GM12864 (cell line): ENCODE measurements at places on chromosomes 13 and 19.

GRCh38 chr13:45328661-45329111 is 12.3 kb downstream of the TPT1 start:
- DNase-seq = no peak

- DNase-seq = no peak
Observed at GRCh38 chr19:41225238-41226052, 6.4 kb downstream of the AXL start.

DNA sequence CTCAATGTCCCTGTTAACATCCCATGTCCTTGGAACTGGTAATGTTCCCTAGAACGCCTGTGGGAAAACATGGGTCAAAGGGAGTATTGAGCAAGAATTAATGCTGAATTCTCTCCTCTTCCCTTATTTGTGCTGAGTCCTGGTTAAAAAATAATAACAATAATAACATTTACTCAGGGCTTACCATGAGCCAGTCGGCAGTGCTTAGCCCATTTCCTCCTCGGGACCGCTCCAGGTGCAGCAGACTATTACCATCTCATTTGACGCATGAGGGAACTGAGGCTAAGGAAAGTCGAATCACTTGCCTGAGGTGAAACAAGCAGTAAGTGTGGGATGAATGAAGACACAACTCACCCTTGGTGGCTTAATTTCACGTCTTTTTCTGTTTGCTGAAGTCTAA is 33.6 kb upstream of the SLC15A1 start:
- DNase-seq = no peak

DNA sequence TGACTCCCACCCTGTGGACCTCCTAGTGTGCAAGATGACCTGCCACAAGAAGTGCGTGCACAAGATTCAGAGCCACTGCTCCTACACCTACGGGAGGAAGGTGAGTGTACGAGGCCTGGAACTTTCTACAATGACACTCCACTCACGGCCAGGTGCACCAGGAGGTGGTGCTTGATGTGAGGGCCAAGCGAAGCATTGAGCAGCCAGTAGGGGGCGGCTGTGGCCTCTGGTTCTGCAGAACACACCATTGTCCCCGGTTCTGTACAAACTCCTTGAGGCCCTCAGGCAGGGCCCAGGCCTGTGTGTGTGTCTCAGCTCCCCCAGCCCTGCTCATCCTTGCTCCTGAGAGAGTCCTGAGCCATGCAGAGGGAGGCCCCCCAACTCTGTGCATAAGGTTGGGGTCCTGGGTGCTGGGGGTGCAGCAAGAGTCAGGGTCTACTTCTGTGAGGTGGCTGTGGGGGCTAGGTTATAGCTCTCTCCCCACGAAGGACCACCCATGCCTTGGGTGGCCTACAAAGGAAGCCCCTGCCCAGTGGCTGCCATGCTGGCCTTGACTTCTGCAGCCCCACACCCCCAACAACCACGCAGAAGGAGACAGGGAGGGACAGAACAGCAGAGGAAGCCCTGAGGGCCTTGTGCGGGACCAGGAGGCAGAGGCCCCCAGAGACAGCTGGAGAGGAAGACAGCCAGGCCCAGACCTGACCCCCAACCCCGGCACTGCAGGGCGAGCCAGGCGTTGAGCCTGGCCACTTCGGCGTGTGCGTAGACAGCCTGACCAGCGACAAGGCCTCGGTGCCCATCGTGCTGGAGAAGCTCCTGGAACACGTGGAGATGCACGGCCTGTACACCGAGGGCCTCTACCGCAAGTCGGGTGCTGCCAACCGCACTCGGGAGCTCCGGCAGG is 9.7 kb upstream of the USE1 start:
- no peak for DNase-seq

DNA sequence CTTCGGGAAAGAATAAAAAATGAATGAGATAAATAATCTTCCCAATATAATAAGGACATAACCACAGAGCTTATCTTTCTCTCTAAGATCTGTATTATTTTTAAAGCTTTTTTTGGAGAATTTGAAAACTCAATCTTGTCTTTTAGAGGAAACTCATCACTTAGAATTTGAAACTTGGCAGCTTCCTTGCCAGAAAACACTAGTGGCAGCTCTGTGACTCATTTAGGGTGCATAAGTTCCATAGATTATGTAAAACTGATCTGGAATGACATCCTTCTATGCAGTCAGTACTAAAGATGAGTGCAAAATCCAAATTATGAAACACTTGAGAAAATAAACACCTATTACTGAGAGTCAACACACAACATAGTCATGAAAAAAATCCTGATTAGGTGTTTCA is 848.0 kb downstream of the DACH1 start:
- no peak for DNase-seq

- DNase-seq = no peak
Observed at GRCh38 chr19:7540761-7541474, 5.4 kb downstream of the PNPLA6 start.

DNA sequence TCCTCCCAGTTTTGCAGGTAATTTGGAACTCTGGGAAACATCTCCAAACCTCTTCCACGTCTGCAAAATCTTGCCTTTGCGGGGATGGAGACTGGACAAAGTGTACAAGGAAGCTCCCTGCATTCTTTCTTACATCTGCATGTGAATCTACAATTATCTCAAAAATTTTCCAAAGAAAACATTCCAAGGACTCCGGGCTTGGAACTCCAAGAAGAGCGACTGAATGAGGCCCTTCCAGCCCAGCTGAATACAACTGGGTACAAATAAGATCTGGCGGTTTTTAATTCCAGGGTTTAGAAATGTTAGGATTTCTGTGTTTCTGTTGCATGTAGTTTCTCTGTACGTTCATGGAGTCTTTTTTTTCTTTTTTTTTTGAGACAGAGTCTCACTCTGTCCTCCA is 28.5 kb downstream of the EXOC3L2 start:
- DNase-seq = no peak

GRCh38 chr19:18915639-18916038 is 3.5 kb downstream of the COPE start:
- no peak for DNase-seq
